ENCODE measurements at places on chromosomes 7 and 10.

GRCh38 chr7:139990142-139990535, 72.6 kb downstream of the PARP12 start:
- no peak for DNase-seq

GRCh38 chr7:157526005-157526912, 189.5 kb downstream of the DNAJB6 start:
- no peak for DNase-seq

- no peak for DNase-seq
These were observed 166.0 kb downstream of the NRG3 start for GRCh38 chr10:82041018-82041417.

DNA sequence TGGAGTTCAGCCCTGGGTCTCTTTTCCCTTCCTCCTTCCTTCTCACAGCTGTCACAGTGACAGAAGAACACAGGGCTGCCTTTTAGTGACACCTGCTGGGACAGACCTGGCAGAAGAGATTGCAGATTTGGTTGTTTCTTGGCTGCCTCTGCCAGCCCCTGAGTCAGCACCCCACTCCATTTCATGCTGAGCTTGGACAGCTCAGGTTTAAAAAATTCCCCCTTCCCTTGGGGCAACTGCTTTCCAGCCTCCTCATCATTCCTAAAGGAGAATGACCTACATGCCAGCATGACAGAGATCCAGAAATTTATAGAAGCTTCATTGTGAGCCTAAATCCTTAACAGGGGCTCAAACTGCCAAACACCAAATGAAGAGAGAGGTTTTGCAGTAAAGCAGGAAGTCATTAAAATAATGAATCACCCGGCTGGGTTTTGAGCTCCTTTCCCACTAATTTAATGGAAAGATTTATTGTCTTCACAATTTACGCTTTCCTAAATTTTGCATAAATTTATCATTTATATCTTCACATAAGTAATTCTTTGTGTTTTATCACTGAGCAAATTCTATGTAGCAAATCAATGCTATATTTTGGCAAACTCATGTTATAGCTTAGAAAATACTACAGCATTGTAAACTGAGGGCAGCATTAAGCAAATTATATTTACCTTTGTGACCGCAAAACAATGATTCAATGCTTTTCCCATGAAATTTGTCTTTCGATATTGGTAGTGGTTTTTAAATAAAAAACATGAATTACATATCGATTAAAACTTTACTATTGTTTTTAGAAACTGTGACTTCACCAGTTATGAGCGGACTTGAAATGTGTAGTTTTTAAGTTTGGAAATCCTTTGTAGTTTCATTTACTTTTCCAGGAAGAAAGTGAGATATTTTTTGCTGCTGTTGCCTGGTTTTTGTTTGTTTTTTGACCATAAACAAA, 399.5 kb upstream of the ANKRD30A start:
- no peak for DNase-seq

- DNase-seq, result no peak
These were observed 2.1 kb downstream of the ABI1 start for GRCh38 chr10:26858707-26859034.

DNA sequence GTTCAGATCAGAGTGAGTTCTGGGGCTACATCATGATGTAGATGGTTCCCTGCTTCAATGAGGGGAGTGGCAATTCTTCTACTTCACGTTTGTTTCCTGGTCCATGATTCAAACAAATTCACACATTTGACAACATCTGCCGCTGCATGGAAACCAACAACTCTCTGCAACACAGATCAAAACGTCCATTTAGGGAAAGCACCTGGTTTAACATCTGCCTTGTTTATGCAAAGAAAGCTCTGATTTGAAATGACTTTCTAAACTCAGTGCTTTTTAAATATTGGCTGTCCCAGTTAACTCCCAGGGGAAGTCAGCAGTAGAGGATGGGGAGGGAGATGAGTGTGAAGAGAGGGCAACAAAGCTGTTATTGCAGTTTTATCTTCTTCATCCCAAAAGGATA, 93.8 kb downstream of the GAD2 start:
- DNase-seq, result no peak

DNA sequence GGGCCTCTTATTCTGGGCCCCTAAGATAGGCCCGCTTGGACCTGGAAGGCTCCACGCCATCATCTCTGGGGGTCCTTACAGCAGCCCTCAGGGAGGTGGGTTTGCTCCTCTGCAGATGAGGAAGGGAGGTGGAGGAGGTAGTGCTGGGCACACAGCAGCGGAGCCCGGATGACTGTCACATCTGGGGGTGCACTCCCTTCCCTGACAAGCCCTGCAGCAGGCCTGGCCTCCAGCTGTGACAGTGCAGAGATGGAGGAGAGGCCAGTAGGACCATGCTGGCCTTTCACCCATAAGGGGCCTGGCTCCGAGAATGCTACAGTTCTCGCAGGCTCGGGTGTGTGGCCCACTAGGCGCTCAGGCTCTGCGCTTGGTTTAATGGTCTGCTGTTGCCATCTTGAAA, 9.2 kb downstream of the GDF2 start:
- no peak for DNase-seq

GRCh38 chr7:64876792-64877713, 26.0 kb upstream of the ZNF273 start:
- no peak for DNase-seq

- DNase-seq, result no peak
These were observed 137.5 kb upstream of the MGMT start for GRCh38 chr10:129329385-129330055.

DNA sequence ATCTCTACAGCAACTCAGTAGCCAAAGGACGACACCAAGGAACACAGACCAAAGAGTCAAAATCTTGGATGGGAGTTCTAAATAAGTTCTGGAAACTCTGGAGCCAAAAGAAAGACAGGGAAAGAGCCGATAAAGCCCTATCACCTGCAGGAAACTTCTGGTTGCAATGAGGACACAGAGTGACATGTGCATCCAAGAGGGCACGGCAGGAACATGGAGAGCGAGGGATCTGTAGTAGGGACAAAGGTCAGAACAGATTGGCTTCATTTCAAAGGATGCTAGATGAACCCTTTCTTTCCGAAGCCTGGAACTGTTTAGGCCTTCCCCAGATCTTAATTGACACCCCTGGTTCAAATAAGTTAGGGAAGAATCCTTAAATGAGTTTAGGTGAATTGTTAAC, 39.5 kb downstream of the CACNA2D1 start:
- DNase-seq, result no peak

DNA sequence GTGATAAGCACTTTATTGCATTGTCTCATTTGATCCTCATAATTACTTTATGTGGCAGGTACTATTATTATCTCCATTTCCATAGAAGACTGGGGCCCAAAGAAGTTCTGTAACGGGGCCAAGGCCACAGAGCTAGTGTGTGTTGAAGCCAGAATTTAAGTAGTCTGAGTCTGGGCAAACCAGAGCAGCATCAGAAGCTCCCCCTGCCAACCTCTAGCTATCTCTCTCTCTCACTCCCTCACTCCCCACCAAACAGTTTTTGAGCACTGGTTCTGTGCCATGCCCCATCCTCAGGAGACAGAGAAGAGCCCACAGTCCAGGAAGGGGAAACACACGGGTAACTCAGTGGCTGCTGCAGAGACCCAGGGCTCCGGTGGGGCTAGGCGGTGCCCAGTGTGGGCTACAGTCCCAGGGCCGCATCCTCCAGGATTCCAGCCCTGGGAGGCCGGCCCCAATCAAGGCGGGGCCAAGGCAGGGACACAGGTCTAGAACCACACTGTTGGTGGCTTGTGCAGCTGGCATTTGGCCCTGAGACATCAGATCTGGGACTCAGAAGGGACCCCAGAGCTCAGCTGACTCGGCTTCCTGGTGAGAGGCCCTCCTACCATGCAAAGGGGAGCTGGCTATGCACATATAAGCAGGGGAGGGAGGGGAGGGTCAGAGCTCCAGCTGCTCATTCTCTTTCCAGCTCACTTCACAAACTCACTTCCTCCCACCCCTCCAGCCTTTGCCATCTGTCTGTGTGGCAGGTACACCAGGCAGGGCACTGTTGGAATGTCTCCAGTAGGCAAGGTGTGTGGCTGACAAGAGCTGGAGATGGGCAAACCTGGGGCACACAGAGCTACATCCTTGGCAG, 34.4 kb downstream of the COL13A1 start:
- DNase-seq, result no peak

DNA sequence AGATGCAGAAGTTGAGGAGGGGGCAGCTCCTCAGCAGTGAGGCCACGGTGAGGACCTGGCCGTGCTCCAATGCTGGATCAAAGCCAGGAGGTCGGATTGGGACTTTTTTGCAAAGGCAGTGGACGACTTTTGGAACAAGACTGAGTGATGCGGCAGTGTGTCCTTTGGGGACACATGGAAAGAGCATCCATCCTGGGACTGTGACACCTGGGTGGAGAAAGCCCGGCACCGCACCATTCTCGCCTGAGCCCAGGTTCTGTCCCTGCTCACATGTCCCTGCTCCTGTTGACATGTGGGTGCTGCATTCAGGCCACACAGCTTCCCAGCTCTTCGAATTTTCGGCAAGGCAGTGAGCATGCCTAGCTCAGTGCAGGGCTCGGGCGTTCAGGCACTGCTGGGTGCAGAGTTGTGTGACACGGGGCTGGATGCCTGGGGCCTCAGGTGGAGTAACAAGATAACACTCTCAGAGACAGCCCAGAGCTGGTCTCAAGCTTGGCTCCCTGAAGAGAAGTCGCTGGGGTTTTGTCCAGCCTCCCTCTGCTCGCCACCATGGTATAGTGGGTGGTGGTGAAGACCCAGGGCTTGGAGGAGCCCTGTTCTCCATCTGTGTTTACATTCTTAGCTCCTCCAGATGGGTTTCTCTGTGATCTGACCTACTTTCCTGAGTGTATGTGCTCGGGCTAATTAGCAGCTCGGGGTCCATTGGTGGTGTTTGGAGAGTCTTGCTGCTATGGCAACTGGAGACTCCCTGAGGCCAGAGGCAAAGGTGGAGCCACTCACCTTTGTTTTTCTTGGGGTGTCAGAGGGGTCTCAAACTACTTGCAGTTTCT, 111.7 kb upstream of the BTBD16 start:
- no peak for DNase-seq

DNA sequence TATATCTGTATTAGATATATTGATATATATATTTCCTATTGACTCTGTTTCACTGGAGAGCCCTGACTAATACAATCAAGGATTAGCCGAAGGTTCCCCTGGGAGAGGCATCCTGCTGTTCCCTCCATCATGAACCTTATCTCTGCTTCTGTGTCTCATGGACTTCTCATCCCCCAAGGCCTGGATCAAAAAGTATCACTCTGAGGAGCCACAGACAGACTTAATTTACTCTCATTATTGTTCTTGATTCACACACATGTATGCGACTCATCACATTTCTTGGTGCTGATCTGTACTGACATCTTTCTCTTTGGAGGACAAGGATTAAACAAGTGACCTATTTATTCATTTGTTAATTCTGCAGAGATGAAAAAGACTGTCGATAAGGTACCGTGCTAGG, 550.2 kb downstream of the KCNMA1 start:
- DNase-seq, result no peak

GRCh38 chr10:131737543-131738395, 163.0 kb upstream of the PPP2R2D start:
- DNase-seq, result no peak

- no peak for DNase-seq
These were observed 4.2 kb downstream of the NRBF2 start for GRCh38 chr10:63137306-63137705.

DNA sequence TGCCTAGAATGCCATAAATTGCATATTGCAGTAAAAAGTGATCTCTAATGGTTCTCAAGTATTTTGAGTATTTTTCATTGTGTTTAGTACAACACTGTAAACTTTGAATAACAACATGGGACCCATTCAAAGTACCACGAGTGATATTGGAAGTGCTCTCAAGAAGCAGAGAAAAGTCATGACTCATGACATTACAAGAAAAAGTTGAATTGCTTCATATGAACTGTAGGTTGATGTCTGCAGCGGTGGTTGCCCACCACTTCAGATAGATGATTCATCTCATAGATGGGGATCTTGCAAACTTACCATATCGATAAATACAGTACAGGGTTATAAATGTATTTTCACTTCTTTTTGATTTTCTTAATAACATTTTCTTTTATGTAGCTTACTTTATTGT, 33.9 kb downstream of the ENTPD1 start:
- no peak for DNase-seq

DNA sequence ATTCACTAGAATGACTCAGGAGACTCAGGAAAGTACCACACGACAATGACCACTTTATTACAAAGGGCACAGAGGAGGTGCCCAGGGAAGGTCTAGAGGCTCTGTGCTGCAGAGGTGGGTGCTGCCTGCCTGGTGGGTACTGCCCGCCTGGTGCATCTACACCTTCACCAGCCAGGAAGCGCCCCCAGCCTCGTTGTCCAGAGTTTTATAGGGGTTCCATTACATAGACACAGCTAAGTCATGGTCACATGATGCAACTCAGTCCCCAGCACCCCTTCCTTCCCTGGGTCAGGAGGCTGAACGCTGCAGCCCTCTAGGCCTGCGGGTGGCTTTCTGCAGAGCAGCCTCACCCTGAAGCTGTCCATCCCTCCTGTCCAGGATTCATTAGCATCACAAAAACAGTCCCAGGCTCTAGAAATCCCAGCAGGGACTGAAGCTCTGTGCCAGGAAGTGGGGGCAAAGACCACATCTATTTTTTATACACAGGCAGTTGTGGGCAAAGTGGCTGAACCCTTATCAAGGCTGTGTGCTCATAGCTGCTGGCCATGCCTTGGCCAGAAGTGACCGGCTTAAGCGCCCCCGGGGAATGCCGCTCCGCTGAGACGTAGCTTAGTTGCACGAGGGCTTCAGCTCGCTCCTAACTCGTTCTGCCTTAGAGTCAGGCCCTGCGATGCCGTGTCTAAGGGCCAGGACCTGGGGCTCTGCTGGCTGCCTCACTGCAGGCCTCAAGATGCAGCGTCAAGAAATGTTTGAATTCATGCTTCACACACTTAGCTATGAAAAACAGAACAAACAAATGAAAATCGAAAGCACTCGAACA, 219.0 kb downstream of the GLRX3 start:
- no peak for DNase-seq

Measured in stimulated activated CD4-positive, alpha-beta T cell treated with anti-CD3 and anti-CD28 coated beads, Interleukin-1b, Interleukin-23, amount 100 ng/mL, for 24 hours (primary cell).